Liver (tissue), 10 donors: ENCODE measurements at places on chromosomes 12 and 14. TPM values are rescaled to one million over a fixed set of nuclear protein-coding genes. Genes with fewer than 3 reads are reported as not detected.
A peak's percentile ranks its signal among the peaks of the same experiment; 100 is the strongest.

- H3K4me1 ChIP-seq: no peaks in the 10 kb centered on the region
- no peak for DNase-seq
- H3K4me3 ChIP-seq: no peak overlapping the region
- no peaks in the 10 kb centered on the region for H3K36me3 ChIP-seq
These were observed 35.3 kb downstream of the SLC2A14 start for GRCh38 chr12:7837366-7837765.

- H3K36me3 ChIP-seq: no peaks in the 10 kb centered on the region
- no peak overlapping the region for H3K4me3 ChIP-seq
- no peaks in the 10 kb centered on the region for H3K27me3 ChIP-seq
- H3K4me1 ChIP-seq: no peaks in the 10 kb centered on the region
- H3K27ac ChIP-seq: no peak overlapping the region
These were observed 205.4 kb downstream of the NAV3 start for GRCh38 chr12:78035901-78036606.

GRCh38 chr12:99619389-99620158 is 28.0 kb upstream of the GARIN6 start:
- no peak overlapping the region for H3K27ac ChIP-seq
- H3K4me1 ChIP-seq: no peaks in the 10 kb centered on the region
- no peak for DNase-seq
- no peak overlapping the region for H3K4me3 ChIP-seq

GRCh38 chr12:94147991-94148738 is at the start of gene PLXNC1:
Gene PLXNC1, plus strand, starts transcription at chr12:94148577. Its CDS starts 395 bp downstream, at chr12:94148972.
- H3K27ac ChIP-seq: peak within 1 kb of the TSS; percentile 8
- H3K27me3 ChIP-seq: no peaks in the 10 kb centered on the region
- no peaks in the 10 kb centered on the region for H3K36me3 ChIP-seq
- peak within 1 kb of the TSS; percentile 66 for H3K4me3 ChIP-seq
- H3K4me1 ChIP-seq: peaks cover 40% of the 10 kb centered on the region
- DNase-seq: peak; percentile 50

GRCh38 chr12:77953528-77954205 is 123.0 kb downstream of the NAV3 start:
- H3K4me3 ChIP-seq: no peak overlapping the region
- H3K36me3 ChIP-seq: no peaks in the 10 kb centered on the region
- DNase-seq: no peak
- H3K4me1 ChIP-seq: no peaks in the 10 kb centered on the region
- H3K27me3 ChIP-seq: no peaks in the 10 kb centered on the region

GRCh38 chr12:42794806-42795205 is 205.3 kb upstream of the PRICKLE1 start:
- peaks cover 4% of the 10 kb centered on the region for H3K4me1 ChIP-seq
- H3K27ac ChIP-seq: no peak overlapping the region
- no peak for DNase-seq

DNA sequence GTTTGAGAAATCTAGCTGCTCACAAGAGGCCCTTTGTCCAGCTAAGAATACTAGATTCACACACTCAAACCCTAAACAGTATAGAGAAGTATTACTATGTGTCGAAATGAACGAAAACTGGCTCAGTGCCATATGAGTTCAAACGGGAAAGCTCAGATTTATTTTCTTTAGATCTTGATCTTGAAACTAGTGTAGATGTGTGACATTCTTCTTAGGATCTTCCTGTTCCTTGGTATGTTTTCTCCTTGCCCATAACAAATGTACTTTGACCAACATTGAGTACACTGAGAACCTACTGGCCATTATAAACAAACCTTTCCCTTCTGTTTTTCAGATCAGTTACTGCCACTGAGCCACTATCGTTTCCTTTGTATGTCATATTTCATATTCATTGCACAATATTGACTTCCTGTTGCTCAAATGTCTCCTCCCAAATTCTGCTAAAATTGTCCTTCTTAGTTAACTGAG is 21.3 kb downstream of the MYBPC1 start:
- H3K36me3 ChIP-seq: no peaks in the 10 kb centered on the region
- no peaks in the 10 kb centered on the region for H3K27me3 ChIP-seq
- H3K27ac ChIP-seq: no peak overlapping the region
- peaks cover 23% of the 10 kb centered on the region for H3K4me1 ChIP-seq

DNA sequence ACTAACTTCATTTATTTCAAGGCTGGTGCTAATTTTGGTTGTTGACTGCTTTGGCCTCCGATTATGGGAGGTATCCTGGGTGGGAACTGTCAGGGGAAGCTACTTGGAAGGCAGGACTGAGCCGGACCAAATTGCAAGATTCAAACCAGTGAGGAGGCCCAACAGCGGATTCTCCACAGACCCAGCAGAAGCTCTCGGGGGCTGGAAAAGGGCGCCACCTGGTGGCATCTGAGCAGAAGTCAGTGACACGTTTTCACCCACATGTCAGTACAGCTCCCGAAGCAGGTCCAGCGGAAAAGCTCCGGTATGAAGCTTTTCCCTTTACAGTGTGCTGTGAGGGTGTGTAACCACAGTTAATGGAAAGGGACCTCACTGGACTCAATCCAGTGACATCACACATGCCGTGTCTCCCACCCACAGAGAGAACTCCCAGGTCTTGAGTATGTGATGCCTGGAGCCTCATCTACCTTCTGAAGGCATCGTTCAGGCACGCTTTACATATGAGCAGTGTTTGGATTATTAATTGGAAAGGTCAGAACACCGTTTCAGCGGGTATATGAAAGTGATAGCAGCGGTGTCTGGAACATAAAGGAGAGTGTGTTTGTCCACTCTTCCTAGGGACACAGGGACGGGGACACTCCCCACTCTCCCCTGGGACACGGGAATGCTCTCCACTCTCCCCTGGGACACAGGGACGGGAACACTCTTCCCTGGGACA is 3.6 kb upstream of the P2RX2 start:
- peaks cover 9% of the 10 kb centered on the region for H3K4me1 ChIP-seq
- H3K36me3 ChIP-seq: no peaks in the 10 kb centered on the region
- peak; percentile 77 for DNase-seq
- no peak overlapping the region for H3K27ac ChIP-seq
- H3K27me3 ChIP-seq: no peaks in the 10 kb centered on the region

DNA sequence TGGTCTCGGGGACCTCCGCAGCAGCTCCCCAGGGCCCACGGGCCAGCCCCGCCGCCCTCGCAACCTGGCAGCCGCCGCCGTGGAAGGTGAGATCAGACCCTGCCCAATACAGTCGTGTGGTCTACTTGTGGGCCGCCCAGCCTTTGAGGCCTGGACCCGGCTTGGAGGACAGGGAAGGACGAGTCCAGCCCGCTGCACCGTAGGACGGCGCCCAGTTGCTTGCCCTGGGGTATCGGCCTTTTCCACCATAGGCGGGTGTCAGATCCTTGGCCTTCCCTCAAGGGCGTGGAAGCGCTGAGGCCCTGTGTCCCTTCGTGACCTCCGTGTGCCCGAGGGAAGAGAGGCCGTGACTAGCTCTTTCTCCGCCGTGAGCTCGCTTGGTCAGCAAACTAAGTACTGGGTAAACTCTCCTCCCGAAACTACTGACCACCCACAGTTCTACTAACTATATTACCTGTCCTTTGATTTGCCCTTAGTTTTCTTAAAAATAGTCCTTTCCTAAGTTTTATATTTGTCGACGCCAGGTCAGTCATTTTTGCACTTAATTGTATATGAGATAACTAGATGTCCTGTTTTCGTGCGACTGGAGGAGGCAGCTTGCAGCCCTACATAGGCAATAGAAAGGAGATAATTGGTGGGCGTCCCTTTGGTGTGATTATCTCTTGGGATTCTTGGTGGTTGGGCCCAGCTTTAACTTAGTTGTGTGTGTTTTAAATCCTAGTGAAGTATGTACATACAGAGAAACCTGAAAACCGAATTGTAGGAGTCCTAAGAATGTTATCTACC is 757 bp downstream of the SLC25A3 start:
- H3K4me3 ChIP-seq: peak overlapping the region; percentile 94
- peak overlapping the region; percentile 98 for H3K27ac ChIP-seq
- H3K4me1 ChIP-seq: peaks cover 8% of the 10 kb centered on the region
- H3K27me3 ChIP-seq: no peaks in the 10 kb centered on the region
- peaks cover 17% of the 10 kb centered on the region for H3K36me3 ChIP-seq

DNA sequence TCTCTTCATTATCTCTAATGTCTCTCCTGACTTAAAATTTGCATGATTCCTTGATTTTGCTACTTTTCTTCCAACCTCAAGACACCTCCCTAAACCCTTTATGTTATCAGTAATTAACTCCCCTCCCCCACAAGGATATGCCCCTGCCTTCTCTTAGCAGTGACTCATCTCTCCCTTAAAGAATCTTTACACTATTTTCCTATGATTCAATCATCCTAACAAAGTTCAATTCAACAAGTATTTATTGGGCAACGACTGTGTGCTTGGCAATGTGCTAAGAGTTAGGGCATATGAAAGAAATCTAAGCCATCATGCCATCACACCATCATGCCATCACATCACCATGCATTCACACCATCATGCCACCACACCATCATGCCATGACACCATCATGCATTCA is 80.1 kb downstream of the ANO2 start:
- no peaks in the 10 kb centered on the region for H3K27me3 ChIP-seq
- H3K4me1 ChIP-seq: no peaks in the 10 kb centered on the region
- H3K4me3 ChIP-seq: no peak overlapping the region
- H3K27ac ChIP-seq: no peak overlapping the region
- no peaks in the 10 kb centered on the region for H3K36me3 ChIP-seq

The DTX1 gene
- total RNA-seq: 2.1 TPM

The SMCO2 gene
- total RNA-seq: not detected

The KRT81 gene
- total RNA-seq: not detected

The ACVRL1 gene
- total RNA-seq: 7.9 TPM

The KIF5A gene
- not detected for total RNA-seq

The TBX3 gene
- 23.0 TPM for total RNA-seq
